DMS 273 treated with DMSO at 0.1 percent for 48 hours (cell line): ENCODE measurements at places on chromosomes 1 and 21.

GRCh38 chr21:35649186-35649585 lies 411.1 kb downstream of the SETD4 start:
- DNase-seq = no peak

DNA sequence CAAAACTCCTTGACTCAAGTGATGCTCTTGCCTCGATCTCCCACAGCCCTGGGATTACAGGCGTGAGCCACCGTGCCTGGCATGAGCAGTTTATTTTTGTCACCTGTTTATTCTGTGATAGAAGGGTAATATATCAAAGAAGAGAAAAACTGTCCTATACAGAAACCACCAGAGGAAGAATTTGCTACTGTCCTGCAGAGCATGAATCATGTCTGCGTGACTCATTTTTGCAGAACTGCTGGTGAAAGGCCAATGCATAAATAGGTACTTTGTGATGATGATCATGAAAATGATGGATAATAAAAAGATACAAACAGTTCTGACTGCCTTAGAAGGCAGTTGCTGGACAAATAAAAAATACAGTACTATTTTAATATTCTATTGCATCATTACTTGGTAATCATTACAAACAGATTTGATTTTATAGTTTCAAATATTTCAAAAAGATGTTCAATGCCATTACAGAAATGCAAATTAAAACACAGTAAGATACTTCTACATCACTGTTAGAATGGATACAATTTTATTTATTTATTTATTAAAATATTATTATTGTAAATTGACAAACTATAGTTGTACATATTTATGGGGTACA lies 26.5 kb downstream of the RIPPLY3 start:
- no peak for DNase-seq

DNA sequence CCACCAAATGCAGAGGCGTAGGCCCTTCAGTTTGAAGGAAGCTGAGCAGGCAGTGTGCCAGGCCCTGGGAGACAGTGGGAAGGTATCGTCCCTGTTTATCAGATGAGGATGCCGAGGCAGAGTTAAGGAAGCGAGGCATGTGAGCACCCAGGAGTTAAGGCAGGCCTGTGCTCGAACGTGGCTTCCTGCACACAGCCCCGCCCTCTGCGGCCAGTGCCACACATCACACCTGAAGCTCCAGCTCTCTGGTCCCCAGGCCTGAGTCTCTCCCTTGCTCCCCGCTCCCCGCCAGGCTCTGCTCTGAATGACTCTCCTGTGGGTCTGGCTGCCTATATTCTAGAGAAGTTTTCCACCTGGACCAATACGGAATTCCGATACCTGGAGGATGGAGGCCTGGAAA lies 32.1 kb downstream of the EPHX1 start:
- no peak for DNase-seq

- no peak for DNase-seq
These were observed 1078.4 kb downstream of the KCNT2 start for GRCh38 chr1:195529881-195530280.

DNA sequence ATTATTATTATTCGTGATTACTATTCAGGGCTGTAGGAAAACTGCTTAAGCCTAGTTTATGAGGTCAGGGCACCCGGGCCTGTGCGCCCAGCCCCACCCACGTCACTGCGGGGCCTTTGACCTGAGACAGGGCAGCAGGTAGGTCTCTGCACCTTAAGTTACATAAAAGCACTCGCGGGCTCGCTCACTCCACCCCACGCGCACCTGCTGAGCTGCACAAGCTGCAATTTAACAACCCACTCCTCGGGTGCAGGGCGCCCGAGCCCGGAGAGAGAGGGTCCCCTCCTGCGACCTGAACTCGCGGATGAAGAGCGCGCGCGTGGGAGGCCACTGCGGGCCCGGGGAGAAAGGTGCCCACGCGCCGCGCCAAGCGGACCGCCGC lies 477 bp downstream of the ICMT start:
- DNase-seq = no peak

DNA sequence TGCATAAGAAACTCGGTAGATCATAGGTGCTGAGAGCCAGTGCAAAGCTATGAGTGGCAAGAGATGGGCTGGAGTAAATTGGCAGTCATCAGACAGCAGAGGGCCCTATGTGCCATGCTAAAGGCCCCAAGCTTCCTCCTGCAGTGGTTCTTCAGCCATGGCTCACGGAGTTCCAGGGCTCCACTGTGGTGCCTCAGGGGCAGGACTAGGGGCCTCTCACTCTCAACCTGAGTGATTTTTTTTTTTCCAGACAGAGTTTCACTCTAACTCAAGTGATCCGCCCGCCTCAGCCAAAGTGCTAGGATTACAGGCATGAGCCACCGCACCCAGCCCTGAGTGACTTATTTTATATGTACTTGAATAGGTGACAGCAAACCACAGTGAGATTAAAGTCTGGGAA lies 10.4 kb upstream of the GJA8 start:
- DNase-seq = no peak

DNA sequence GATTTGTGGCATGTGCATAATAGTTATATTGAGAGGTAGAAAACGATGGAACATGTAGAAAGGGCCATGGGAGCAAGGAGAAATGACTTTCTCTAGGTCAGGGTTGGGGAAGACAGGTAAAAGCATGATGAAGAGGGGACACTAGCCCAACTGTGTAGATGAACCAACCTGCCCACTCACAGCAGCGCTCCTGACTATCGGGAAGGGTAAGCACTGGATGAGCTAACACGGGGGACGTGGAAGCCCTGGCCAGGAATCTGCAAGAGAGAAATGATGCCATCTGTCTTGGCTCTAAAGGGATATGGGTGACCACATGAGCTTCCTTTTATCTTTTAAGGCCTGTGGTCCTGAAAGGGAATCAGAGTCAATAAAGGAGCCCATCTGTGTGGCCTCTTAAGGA lies 36.2 kb upstream of the TMEM125 start:
- DNase-seq = no peak

- DNase-seq = no peak
These were observed 150.2 kb downstream of the GRIK3 start for GRCh38 chr1:36884029-36884701.

DNA sequence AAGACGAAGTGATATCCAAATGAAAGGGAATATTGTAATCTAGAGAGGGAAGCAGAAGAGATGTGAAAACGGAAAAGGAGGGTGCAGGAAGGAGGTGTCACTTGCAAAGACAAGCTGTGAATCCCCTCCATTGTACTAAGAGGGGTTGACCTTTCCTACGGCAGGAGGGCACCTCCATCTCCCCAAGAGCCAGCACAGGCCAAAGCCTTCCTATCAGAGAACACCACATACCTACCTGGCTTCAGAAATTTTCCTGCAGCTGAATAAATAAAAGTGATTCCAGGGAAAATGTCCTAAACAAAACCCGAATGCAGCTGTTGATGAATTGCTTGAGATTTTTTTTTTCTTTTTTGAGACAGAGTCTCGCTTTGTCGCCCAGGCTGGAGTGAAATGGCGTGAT lies 14.3 kb downstream of the KANK4 start:
- DNase-seq = no peak

GRCh38 chr1:50970509-50970887 lies 453 bp downstream of the CDKN2C start:
- peak; percentile 39 for DNase-seq

GRCh38 chr1:74674278-74675048 lies 871 bp upstream of the ERICH3 start:
- DNase-seq = no peak

GRCh38 chr1:24927988-24928688 lies 1.9 kb downstream of the RUNX3 start:
- no peak for DNase-seq

DNA sequence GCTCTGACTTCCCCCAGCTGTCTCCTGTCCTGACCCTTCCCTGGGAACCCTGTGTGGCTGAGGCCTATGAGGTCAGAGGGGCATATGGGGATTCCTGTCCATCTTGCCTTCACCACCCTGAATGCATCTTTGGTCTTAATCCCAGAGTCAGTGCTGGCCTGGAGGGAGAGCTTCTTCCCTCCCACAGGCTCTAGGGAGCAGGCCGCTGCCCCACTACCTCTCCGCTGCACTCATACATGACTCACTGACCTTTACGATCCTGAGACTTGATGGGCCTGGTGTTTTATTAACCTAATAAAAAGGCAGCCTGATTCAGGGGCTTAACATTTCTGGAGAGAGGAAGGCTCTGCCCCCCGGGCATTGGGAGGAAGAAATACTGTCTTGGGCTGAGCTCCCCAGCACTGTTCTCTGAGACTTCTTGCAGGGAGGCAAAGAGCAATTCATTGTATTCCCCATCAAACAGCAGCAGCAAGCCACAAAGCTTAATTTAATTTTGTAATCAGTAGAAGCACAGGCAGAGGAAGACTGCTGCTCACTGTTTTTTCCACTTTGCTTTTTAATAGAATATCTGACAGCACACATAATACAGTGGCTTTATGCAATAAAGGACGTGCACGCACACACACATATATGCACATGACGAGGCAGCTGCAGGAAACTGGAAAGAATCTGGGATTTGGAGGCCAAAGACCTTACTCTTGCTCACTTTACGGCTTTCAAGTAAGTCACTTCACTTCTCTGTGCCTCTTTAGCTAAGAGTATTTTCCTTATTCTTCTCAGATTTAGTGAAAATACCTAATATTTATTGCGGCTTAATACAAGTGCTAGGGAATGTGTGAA lies 89.2 kb upstream of the GRIK3 start:
- DNase-seq = no peak

GRCh38 chr1:51215169-51215568 lies 20.9 kb upstream of the RNF11 start:
- no peak for DNase-seq

DNA sequence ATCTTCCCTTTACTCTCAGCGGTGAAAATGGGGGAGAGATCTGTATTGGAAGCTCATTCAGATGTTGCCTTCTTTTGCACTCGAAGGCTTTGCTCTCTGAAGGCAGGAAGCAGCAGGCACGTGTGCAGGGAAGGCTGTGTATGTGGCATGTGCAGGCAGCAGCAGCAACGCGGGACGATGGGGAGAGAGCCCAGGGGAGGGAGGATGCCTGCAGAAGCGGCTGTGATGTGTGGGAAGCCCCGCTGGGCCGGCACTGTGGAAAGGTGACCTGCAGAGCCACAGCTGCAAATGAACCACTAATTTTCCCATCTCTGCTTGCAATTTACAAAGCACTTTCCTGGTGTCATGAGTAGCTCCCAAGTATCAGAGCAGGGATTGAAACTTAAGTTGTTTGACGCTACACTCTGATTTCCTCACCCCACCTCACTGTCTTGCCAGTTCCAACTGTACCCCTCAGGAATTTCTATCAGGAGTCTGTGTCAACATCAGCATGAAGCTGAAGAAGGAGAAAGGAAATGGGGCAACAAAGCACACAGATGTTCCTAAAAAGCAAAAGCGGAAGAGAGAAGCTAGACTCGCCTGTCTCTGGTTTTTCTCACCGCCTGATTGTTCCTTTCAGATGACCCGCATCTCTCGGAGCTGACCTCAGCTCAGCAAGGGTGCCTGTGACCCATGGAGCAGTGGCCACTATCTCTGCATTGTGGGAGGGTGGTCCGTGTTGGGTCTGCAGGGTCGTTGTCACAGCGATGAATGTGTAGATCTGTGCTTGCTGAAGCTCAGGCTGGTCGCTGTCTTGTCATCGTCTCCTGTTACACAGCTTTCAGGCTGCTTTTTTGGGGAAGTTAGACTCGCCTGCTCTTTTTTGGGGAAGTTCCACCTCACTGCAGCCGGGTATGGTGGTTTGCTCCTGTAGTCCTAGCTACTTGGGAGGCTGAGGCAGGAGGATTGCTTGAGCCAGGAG lies 156.1 kb downstream of the KIF26B start:
- no peak for DNase-seq

DNA sequence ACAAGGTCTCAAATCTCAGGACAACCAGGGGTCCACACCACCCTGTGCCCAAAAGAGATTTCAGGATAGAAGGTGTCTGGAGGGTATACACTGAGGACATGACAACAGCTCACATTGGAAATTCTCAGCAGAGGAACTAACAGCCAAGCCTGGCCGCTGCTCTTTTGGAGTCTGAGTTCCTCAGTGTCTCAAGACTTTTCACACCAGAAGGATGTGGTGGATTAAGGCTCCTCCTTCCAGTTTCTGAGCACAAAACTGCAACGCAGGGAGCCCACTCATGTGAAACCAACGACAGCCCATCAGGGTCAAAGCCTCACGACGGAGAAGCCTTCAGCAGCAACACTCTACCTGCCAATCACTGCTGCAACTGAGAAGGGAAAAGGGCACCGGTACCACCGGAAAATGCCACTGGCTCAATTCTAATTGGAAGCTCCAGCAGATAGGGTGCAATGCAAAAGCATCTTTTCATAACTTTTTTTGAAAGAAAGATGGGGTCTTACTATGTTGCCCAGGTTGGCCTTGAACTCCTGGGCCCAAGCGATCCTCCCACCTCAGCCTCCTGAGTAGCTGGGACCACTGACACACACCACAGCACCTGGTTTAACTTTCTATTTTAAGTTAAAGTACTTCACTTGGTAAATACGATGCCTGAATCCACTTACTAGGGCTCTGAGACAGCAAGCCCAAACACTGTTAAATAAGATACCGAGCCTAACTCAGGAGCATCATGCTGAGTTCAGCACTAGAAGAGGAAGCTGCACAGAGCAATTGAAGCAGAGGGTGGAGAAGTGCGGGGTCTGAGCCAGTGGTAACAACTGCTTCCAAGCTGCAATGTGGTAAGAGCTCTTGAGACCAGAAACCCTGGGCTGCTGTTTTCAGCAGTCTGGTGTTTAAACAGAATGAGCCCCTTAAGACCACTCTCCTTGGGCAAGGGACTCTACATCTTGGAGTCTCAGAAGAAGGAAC lies 7.8 kb downstream of the CAPZB start:
- DNase-seq = no peak

DNA sequence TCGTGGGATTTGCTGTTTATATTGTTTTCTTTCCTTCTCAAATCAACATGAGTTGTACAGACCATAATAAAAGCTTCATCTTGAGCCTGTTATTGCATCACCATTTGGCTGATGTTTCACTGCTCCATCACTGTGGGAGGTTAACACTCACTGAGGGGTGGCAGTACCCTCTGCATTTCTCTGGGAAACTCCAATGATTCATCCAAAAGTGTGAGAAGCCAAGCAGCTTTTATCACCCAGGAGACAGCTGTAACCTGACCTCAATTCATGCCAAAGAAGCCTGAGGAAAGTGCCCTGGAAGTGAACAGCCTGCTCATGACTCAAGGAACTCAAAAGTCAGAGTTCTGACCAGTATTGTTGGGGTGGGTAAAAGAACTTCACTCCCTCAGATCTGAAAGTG lies 84.1 kb downstream of the GPR88 start:
- DNase-seq = no peak
